Muscle of arm (tissue), 14 donors: ENCODE measurements at places on chromosomes 1 and 21.

- no peak for DNase-seq
These were observed 3.6 kb downstream of the RGS1 start for GRCh38 chr1:192579010-192579738.

- DNase-seq: no peak
These were observed 79.7 kb upstream of the CHODL start for GRCh38 chr21:18164933-18165332.

DNA sequence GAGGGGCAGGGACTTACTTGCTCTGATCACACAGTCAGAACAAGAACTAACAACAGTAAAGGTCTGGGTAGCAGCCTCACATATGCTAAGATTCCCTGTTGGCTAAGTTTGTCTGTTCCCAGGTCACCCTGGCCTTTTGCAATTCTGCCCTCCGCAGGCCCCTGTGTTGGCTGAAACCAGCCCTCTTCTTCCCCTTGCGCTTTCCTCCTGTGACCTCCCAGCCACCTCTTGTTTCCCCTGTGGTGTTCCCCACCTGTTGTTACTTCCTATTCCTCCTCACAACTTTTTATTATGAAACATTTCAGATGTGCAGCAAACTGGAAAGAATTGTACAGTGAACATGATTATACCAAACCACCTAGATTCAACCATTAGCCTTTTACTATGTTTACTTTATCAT is 23.4 kb downstream of the MAPKAPK2 start:
- no peak for DNase-seq

GRCh38 chr21:43282358-43283120 is 113.7 kb downstream of the CRYAA start:
- no peak for DNase-seq

DNA sequence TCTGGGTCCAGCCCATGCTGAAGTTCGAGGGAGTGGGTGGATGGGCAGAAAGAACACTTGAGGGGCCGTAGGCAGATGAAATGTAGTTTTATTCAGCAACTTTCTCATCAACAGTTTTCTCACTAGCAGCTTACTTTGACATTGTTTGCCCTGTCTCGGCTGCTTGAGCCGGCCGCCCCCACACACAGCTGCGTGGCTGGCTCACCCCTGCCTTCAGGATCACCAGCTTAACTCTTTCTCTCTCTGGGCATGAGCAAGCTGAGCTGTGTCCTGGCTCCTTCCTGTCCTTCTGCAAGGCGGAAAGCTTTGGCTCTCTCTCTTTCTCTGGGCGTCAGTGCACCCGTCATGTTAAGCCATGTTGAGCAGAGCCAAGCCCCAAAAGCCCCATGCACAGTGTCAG is 104.4 kb upstream of the GNG12 start:
- no peak for DNase-seq

- DNase-seq: no peak
These were observed 43.9 kb upstream of the FOXO6 start for GRCh38 chr1:41317361-41317760.
